SJSA1 (cell line): ENCODE measurements at places on chromosomes 3 and 15. TPM values are rescaled to one million over a fixed set of nuclear protein-coding genes. Genes with fewer than 3 reads are reported as not detected.
A peak's percentile ranks its signal among the peaks of the same experiment; 100 is the strongest.

GRCh38 chr3:12963231-12963896, 109.9 kb downstream of the IQSEC1 start:
- H3K27me3 ChIP-seq = no peaks in the 10 kb centered on the region
- no peak overlapping the region for H3K4me3 ChIP-seq
- peaks cover 4% of the 10 kb centered on the region; the same call in 1 of the 2 replicates for H3K4me1 ChIP-seq
- H3K27ac ChIP-seq = no peak overlapping the region
- no peak for DNase-seq

PDZRN3 gene
- total RNA-seq = 0.63 and 0.68 TPM in 2 replicates

GRCh38 chr15:100042558-100042957, 299.2 kb downstream of the ADAMTS17 start:
- no peaks in the 10 kb centered on the region for H3K36me3 ChIP-seq
- H3K4me1 ChIP-seq = peaks cover 26% of the 10 kb centered on the region
- DNase-seq = no peak
- no peaks in the 10 kb centered on the region for H3K27me3 ChIP-seq
- H3K4me3 ChIP-seq = 0 out of 2 replicates have a peak overlapping the region, but pooled peaks have one; percentile 0

HGD gene
- total RNA-seq = not detected in 2 replicates

C3orf80 gene
- total RNA-seq = not detected in 2 replicates

- peak overlapping the region; percentile 29; the same call in 1 of the 2 replicates for H3K27ac ChIP-seq
- no peaks in the 10 kb centered on the region for H3K27me3 ChIP-seq
- DNase-seq = peak; percentile 62
- H3K36me3 ChIP-seq = peaks cover 80% of the 10 kb centered on the region
Observed at GRCh38 chr3:11558002-11558401, 85.7 kb downstream of the VGLL4 start.

DNA sequence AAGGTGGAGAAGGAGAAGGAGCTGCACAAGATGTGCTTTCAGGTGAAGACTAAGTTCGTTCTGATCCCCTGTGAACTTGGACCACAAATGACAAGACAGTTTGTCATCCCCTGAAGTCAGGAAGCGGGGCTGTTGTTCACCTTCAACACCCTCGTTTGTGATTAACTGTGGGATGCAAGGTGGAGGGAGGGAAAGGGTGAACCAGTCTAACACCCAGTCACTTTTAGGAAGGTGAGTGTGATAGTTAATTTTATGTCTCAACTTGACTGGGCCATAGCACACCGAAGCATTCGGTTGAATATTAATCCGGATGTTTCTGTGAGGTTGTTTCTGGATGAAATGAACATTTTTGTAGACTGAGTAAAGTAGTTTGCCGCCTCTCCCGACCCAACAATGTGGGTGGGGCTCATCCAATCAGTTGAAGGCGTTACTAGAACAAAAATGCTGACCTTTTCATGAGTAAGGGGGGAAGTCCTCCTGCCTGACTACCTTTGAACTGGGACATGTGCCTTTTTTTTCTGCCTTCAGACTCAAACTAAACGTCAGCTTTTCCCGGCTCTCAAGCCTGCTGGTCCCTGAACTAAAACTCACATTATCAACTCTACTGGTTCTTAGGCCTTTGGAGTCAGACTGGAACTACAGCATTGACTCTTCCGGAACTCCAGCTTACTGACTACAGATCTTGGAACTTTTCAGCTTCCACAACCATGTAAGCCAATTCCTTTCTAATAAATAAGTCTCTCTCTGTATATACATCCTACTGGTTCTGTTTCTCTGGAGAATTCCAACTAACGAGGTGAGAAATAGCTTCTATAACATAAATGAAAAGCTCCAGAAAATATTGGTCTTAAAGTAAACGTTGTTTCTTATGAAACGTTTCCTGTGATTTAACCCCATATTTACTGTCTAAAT, 264.0 kb upstream of the SLITRK3 start:
- no peaks in the 10 kb centered on the region for H3K36me3 ChIP-seq
- no peak for DNase-seq
- no peak overlapping the region for H3K4me3 ChIP-seq
- H3K27ac ChIP-seq = no peak overlapping the region

DNA sequence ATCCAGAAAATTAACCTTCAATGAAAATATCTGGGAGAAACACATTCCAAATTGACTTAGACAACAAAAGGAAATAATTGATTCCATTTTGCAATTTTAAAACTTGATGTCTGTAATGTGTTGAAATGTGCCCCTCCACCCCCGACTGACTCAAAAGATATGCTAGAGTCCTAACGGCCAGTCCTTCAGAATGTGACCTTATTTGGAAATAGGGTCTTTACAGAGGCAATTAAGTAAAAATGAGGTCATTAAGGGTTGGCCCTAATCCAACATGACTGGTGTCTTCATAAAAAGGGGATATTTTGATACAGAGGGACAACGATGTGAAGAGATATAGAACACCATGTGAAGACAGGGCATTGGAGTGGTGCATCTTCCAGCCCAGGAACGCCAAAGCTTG, 153.9 kb downstream of the PDZRN3 start:
- no peak for DNase-seq
- no peak overlapping the region for H3K27ac ChIP-seq
- no peaks in the 10 kb centered on the region for H3K27me3 ChIP-seq
- no peaks in the 10 kb centered on the region for H3K36me3 ChIP-seq
- H3K4me1 ChIP-seq = no peaks in the 10 kb centered on the region

DNA sequence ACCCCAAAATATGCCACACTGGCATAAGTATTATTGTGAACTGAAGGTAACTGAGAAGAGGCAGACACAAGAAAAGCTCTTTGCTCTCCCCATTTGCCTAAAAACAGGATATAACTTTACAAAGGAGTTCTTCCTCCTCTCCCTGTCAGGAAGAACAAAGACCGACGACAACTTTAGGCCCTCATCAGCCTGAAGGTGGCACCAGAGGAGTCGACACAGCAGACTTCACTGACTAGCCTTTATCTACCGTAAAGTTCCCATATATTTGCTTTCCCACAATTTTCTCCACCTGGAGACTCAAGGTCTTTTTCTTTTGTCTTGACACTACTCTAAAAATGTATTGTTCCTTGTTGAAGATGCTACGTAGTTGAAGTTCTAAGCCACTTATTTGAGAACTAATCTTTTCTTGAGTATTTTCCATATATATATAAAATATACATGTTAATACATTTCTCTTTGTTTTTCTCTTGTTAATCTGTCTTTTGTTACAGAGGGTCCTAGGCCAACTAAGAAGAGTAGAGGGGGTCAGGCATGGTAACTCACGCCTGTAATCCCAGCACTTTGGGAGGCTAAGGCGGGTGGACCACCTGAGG, 16.2 kb upstream of the XIRP1 start:
- no peak overlapping the region for H3K4me3 ChIP-seq
- H3K4me1 ChIP-seq = no peaks in the 10 kb centered on the region; the same call in 1 of the 2 replicates
- H3K36me3 ChIP-seq = no peaks in the 10 kb centered on the region
- DNase-seq = peak; percentile 35
- H3K27ac ChIP-seq = no peak overlapping the region

GRCh38 chr15:100314809-100315400, 26.9 kb downstream of the ADAMTS17 start:
- no peak overlapping the region for H3K4me3 ChIP-seq
- H3K4me1 ChIP-seq = no peaks in the 10 kb centered on the region
- no peak overlapping the region for H3K27ac ChIP-seq
- DNase-seq = no peak
- H3K27me3 ChIP-seq = no peaks in the 10 kb centered on the region
- no peaks in the 10 kb centered on the region for H3K36me3 ChIP-seq

DNA sequence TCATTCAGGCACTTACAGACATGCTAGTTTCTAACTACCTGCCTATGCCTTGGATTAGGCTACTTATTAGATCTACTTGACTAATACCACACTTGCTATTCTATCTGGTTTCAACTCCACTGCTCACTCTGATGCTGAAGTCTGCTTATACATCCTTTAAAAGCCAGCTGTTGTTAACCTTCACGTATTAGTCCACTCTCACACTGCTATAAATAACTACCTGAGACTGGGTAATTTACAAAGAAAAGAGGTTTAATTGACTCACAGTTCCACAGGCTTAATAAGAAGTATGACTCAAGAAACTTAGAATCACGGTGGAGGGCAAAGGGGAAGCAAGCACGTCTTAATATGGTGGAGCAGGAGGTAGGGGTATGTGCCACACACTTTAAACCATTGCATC, 47.7 kb upstream of the ANKRD28 start:
- no peak overlapping the region for H3K27ac ChIP-seq
- no peaks in the 10 kb centered on the region for H3K4me1 ChIP-seq
- no peaks in the 10 kb centered on the region for H3K36me3 ChIP-seq
- DNase-seq = no peak

DNA sequence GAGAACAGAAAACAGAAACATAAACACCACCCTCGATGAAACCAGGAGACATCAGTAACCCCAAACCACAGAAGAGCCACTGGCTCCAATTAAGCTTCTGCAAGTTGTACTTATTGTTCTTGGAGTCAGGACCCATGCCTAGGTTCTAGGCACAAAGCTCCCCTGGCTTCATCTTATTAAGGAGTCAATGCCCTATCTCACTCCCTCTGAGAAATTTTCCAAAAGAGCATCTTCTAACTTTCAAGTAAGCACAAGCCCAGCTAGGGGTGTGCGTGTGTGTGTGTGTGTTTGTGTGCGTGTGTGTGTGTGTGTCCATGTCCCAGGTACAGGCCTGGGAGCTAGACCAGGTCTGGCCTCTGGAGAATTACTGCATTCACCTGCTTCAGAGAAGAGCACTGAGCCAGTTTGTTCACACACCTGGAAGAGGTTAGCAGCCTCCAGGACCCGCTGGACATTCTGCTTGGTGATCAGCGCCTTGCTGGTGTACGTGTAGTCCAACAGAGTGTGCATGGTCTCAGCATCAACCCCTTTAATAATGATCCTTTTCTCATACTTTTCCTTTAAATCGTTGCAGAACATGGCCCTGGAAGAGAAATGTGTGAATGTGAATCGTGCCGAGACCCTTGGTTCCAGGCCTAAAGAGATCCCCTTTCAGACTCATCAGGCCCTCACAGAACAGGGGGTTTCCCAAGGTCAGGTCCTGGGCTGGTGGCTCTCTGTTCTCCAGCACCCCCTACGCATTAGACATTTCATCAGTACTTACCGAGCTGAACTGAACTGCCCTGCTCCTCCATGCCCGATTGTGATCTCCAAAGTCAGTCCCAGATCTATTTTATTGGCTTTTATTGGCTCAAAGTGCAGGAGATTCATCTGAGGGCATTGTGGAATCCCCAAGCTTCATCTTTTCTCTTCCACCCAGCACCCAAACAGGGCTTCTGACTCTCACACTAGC, 27.8 kb downstream of the KLHL6 start:
- no peak overlapping the region for H3K4me3 ChIP-seq
- no peaks in the 10 kb centered on the region for H3K27me3 ChIP-seq
- no peak for DNase-seq
- H3K4me1 ChIP-seq = no peaks in the 10 kb centered on the region
- H3K27ac ChIP-seq = no peak overlapping the region
- no peaks in the 10 kb centered on the region for H3K36me3 ChIP-seq

TLR9 gene
- total RNA-seq = not detected in 2 replicates

DNA sequence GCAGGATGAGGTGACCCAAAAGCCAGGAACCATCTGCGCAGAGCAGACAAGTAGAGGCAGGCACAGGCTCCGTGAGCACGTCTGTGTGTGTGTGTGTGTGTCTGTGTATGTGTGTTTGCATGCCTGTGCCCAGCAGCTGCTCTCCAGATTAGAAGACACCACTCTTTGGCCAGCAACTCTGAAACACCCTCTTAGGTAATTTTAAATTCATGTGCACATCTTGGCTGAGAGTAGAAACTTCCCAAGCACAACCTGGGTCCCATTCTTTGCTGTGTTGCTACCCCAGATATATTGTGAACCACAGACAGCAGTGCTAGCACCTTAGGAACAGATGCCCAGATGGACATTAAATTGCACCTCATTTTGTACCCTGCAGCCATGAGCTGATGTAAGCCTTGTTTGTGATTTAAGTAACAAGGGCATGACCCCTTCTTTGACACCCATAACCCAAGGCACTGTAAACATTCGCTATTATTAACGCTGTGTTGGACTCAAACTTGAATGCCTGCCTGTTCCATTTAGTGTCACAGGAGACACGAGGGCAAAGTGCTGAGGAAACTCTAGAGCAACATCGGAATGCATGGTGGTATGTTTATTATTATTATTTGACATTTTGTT, at the start of gene FILIP1L:
FILIP1L (minus strand) TSS at position 89 of the 618 bp plus-strand sequence.
- H3K4me3 ChIP-seq = no peak within 1 kb of the TSS
- no peaks in the 10 kb centered on the region for H3K36me3 ChIP-seq
- no peaks in the 10 kb centered on the region for H3K27me3 ChIP-seq
- DNase-seq = no peak

GRCh38 chr3:57063032-57063431, 2.6 kb downstream of the SPATA12 start:
- no peaks in the 10 kb centered on the region for H3K27me3 ChIP-seq
- H3K36me3 ChIP-seq = no peaks in the 10 kb centered on the region
- H3K27ac ChIP-seq = no peak overlapping the region
- H3K4me1 ChIP-seq = peaks cover 14% of the 10 kb centered on the region

DNA sequence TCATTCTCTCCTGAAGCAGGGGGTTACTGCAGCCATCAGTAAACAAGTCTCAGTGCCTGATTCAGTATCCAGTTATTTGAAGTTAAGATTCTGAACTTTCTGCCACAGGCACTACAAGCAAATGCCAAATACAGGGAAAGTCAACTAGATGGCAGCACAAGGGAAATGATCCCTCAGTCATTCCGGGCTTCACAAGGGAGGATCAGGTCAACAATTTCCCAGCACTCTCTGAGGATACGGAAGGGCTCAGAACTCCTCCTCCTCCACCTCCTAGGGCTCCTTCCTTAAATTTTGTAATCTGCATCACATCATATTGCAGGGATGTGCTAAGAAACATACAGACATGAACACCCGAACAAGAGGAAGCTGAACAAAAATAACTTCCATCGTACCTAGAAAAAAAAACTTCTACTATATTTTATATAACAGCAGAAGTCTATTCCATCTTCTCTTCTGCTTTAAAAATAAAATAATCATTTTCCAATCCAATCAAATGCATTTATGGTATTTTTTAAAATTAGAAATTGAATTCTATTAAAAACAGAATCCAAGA, 187.1 kb downstream of the FMN1 start:
- H3K4me1 ChIP-seq = peaks cover 23% of the 10 kb centered on the region
- no peaks in the 10 kb centered on the region for H3K36me3 ChIP-seq
- DNase-seq = peak; percentile 37
- H3K4me3 ChIP-seq = no peak overlapping the region
- no peaks in the 10 kb centered on the region for H3K27me3 ChIP-seq

GRCh38 chr15:100592898-100593297, 9.1 kb downstream of the LINS1 start:
- H3K27ac ChIP-seq = no peak overlapping the region
- H3K4me3 ChIP-seq = no peak overlapping the region
- DNase-seq = peak; percentile 84
- H3K27me3 ChIP-seq = no peaks in the 10 kb centered on the region
- H3K4me1 ChIP-seq = peaks cover 4% of the 10 kb centered on the region
- H3K36me3 ChIP-seq = no peaks in the 10 kb centered on the region

DNA sequence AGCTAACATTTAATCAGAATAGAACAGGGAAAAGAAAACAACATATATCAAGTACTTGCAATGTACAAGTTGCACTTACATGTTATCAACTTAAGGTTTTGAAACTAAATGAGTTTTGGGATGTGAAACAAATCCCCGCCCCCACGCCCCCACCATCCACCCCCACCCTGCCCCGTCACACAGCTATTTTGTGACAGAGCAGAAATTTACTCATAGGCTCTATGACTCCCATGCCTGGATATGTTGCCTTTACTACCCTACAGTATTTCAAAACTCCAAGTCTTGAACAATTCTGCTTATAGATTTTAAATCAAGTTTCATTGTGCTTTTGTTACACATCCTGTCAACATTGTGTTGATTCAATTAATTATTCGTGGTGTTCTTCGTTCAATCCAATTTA, 18.1 kb upstream of the IL1RAP start:
- H3K4me3 ChIP-seq = no peak overlapping the region
- H3K36me3 ChIP-seq = no peaks in the 10 kb centered on the region
- no peak for DNase-seq
- no peaks in the 10 kb centered on the region for H3K27me3 ChIP-seq
